ENCODE measurements at places on chromosomes 7 and 10.
A peak's percentile ranks its signal among the peaks of the same experiment; 100 is the strongest.

DNA sequence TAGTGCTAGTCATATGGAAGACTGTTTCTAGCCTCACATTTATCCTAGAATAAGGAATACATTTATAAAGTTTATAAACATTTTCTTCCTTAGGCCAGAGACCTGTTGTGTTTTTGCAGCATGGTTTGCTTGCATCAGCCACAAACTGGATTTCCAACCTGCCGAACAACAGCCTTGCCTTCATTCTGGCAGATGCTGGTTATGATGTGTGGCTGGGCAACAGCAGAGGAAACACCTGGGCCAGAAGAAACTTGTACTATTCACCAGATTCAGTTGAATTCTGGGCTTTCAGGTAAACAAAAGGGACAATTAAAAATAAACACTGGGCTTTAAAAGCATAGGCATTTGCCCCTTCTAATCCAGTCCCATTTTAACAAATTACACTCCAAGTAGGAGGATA, 4.2 kb downstream of the LIPF start:
- DNase-seq: no peak

- no peak for DNase-seq
Measured at GRCh38 chr7:964401-965231, 10.1 kb upstream of the ADAP1 start.

DNA sequence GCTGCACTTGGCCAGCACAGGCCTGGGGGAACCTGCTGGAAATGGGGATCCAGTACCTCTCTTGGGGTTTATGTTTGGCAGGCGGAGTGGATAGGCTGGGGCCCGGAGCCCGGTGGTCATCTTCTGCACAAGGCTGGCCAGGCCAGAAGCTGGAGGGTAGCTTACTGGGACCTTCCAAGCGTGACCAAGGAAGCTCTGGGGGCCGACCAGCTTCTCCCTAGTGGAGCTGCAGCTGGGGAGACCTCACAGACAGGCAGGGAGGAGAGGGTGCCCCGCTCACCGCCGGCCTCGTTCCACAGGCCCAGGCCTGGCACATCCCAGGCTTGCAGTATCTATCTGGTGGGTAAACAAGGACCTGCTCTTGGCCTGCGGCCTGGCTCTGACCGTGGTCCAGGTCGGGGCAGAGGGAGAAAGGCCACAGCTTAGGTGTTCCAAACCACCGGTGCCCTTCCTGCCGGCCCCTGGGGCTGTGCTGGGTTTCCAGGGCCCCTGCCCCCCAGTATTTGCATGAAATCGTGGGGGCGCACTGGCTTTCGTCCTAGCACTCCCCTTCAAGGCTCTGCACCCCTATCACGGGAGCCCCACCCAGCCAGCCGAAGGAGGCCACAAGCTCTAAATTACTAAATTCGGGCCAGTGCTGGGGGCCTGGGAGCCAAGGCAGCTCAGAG, 1.5 kb upstream of the ELFN1 start:
- DNase-seq: no peak

DNA sequence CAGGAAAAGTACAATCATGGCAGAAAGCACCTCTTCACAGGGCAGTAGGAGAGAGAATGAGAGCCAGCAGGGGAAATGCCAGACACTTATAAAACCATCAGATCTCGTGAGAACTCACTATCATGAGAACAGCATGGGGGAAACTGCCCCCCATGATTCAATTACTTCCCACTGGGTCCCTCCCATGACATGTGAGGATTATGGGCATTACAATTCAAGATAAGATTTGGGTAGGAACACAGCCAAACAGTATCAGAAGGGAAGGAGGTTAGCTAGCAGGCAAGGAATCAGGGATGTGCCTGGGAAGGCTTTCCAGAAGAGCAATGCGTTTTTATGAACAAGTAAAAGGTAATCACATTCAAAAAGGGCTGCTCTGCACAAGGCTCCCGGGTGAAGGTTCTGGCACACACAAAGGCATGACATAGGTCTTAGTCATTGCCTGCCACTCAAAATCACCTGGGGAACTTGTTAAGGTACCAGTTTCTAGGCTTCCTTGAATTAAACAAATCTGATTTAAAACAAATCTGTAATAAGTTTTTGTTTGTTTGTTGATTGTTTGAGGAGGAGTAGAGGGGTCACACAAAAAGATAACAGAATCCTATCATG, 40.9 kb downstream of the BMPER start:
- no peak for DNase-seq

DNA sequence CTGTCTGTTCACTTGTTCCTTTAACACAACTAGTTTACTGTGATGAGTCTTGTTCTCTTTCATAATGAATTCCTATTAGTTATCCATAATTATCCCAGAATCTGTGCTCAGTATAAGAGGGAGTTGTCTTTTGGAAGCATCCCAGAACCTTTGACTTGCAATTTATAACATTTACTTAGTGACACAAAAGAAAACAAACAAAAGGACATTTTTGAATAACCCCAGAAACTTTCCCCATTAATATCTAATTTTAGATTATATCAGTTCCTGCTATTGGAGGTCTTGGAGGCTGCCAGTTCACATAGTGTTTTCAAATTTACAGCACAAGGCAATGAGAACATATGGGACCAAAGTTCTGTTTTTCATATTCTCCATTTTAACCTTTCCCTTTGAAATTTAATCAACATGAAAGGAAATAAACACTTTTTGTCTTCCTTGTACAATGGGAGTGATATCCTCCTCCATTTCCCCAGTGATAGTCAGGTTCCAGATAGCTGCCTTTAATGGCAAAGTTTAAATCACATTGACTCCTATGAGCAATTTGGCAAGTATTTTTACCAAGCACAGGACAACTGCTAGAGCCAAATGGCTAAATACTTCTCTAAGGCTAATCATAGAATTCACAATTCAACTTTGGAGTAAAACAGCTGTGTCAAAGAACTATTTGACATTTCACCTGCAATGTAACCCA, 37.1 kb upstream of the GNAT3 start:
- no peak for DNase-seq

- DNase-seq: no peak
Measured at GRCh38 chr10:78199759-78200158, 166.1 kb downstream of the RPS24 start.

DNA sequence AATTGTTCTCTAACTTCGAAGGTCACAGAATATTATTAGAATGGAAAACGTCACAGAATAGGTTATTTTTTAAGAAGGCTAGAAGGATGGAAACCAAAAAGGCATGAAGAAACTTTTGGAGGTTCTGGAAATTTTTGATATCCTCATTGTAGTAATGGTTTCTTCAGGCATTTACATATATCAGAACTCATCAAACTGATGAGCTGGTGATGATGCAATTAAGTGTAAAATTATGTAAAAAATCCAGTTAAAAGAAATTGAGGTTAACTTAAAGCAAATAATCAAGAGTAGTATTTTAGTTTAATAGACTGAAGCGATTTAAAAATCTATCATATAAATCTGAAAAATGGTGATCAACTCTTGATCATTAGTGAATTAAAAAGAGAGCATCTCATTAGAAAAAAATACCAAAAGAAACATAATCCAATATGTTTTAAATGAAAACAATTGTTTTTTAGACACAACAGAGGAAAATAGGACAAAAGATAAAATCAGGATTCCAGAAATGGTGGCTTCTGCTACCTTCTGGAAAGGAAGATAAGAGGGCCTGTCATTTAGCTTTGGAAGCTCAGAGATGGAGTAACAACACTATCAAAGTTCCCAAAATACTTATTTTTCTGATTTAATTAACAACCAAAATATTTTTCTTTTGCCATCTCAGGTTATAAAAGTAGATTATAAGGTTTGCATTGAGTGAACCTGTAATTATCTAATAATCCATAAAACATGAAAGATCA, 9.8 kb downstream of the PSMA2 start:
- no peak for DNase-seq

DNA sequence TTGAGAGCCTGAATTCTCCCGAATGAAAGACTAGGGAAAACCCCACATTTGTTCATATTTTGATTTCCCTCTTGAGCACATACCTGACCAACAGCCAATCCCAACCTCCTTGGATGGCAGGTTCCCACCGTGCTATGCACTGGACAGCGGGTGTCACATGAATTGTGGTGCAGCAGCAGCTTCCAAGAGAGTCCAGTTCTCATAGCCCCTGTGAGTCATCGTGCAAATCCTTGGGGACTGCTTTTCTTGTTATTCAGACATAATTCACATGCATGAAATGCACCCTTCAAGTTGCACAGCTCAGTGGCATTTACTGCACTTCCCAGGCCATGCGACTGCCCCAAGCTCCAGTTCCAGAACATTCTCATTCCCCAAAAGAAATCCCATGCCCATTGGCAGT, 67.8 kb upstream of the PPP2R2D start:
- DNase-seq: no peak

GRCh38 chr10:21100190-21100589, 203.1 kb upstream of the NEBL start:
- no peak for DNase-seq

- no peak for DNase-seq
Measured at GRCh38 chr10:101063548-101064414, 2.0 kb downstream of the KAZALD1 start.

DNA sequence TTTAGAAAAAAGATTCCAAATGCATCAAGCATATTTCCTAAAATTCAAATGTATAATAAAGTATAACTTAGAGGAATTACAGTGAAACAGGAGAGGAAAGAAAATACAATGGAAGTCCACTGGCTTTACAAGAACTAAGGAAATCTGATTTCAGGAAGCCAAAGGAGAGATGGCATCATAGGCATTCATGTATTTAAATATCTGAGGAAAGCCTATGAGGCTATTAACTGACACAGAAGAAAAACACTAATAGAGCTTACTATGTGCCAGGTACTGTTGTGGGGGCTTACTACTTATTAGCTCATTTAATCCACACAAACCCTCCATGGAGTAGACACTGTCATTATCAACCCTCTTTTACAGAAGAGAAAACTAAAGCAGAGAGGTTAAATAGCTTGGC, 92.2 kb downstream of the SRPK2 start:
- DNase-seq: no peak

DNA sequence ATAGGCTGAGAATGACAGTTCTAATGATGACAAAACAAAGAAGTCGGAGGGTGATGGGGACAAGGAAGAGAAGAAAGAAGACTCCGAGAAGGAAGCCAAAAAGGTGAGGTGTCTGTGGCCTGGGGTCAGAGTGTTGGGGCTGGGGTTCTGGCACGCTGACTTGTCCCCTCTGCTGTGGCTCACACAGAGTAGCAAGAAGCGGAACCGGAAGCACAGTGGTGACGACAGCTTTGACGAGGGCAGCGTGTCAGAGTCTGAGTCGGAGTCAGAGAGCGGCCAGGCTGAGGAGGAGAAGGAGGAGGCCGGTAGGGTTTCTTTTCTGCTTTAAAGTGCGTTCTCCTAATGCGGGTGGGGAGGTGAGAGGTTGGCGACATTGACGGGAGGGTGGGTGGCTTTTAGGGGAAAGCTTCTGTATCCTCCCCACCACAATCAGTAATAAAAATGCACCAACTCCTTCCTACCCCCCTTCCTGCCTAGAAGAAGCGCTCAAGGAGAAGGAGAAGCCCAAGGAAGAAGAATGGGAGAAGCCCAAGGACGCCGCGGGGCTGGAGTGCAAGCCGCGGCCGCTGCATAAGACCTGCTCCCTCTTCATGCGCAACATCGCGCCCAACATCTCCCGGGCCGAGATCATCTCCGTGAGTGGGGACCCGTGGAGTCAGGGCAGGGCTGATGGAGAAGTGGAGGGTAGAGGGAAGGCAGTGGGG, 4.6 kb downstream of the UFSP1 start:
- DNase-seq: peak; percentile 56

GRCh38 chr7:91355695-91356435, 91.6 kb downstream of the FZD1 start:
- no peak for DNase-seq

- no peak for DNase-seq
Measured at GRCh38 chr10:79289801-79290200, 57.5 kb upstream of the PPIF start.

GRCh38 chr10:14296065-14296709, 34.5 kb downstream of the FRMD4A start:
- DNase-seq: no peak

GRCh38 chr10:113569576-113569975, 16.7 kb downstream of the HABP2 start:
- no peak for DNase-seq

DNA sequence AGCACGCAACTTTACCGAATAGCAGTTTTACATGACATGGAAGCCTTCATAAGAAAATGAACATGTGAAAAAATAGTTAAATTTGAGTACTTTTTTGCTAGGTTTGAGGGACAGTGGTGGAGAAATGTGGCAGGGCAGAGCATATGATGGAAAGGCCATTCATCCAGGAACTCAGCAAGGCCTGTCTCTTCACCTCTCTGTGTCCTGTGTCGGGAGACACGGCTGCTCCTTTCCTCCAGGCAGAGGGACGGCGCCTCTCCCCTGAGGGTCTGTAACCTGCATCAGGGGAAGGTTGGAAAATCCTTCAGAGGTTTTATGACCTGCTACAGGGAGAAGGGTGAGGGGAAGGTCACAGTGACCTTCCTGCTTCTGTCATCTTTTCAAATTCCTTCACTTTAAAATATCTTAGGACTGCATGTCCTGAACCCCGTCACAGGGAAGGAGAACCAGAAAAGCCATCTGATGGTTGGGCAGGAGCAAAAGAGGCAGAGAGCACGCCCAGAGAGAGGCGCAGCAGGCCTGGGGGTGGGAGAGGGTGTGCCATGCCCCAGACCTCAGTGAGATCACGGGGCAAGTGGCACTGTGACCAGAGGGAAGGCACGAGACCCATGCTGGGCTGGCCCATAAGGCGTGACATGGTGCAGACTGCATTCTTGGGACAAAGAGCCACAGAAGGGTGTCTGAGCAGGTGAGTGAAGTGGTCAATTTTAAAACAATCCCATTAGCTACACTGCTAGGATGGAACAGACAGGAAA, 44.0 kb downstream of the GSDME start:
- DNase-seq: no peak

DNA sequence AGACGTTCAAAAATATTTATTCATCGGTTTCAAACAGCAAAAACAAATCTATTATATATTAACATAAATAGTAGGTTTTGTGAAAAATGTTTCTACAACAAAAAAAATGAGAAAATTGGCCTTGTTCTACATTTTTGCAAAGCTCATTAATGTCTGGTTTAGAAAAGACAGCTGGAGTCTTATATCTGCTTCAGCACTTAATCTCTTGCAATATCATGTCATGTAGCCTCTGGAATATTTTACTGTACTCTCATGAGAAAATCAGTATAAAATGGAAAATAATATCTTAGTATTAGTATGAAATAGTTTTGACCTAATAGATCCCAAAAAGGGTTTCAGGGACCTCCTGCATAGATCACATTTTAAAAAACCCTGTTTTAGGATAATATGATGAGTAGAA, 326.6 kb downstream of the ARL4A start:
- DNase-seq: no peak

All from CD4-positive, alpha-beta T cell treated with Interleukin-4 for 4 hours (primary cell).